ENCODE measurements at places on chromosomes 5 and 9. TPM values are rescaled to one million over a fixed set of nuclear protein-coding genes. Genes with fewer than 3 reads are reported as not detected.

The TAF11L5 gene
- total RNA-seq: not detected

The IL3 gene
- 6.0 TPM for total RNA-seq

The ACSL6 gene
- total RNA-seq: 26.6 TPM

The OGN gene
- not detected for total RNA-seq

The CER1 gene
- not detected for total RNA-seq

The CTXN3 gene
- not detected for total RNA-seq

Data from T-helper 1 cell treated with Interleukin-12 subunit alpha and Interleukin-12 subunit beta and Interleukin-4 antibody, amounts not matched to agents 30 ng/mL and 1 ng/mL, for 36 hours (primary cell).